ENCODE measurements at places on chromosomes 11 and 22.

GRCh38 chr11:125441648-125442410 lies 54.2 kb downstream of the FEZ1 start:
- no peak for DNase-seq

DNA sequence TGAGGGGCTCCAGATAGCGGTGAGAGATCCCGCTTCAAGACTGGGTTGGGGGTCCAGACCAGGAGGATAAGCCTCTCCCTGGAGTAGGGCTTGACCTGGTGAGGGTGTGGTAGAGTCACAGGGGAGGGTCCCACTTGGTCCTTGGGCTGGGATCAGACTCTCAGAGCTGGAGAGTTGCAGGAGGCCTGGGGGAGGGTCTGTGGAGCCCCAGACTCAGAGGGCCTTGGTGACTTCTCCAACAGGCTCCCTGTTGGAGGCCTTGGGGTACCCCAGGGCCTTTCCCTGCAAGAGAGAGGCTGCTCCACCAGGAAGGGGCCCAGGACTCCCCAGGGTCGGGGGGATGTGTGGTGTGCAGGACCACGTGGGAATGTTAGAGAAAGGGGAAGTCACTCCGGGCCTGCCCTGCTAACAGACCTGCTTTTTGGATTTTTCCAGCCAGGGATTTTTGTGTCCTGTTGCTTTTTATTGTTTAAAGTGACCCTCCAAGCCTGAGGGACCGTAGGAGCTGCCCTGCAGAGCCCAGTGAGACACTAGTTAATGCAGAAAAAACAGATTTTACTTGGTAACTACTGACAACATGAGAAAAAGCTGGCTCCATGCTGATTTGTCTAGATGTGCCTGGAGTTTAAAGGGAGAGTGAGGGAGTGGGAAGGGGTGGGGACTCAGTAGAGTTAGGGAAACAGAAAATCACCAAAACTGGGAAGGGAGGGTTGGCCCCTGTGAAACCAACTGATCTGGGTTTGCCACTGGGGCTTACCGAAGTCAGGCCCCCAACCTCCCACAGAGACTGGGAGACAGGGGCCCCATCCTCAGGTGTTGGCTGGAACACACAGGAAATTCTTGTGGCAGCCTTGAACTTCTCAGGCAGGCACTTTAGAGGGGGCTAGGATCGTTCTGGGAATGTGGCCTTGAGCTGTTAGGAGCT lies 801 bp upstream of the TXNRD2 start:
- DNase-seq = peak; percentile 47

DNA sequence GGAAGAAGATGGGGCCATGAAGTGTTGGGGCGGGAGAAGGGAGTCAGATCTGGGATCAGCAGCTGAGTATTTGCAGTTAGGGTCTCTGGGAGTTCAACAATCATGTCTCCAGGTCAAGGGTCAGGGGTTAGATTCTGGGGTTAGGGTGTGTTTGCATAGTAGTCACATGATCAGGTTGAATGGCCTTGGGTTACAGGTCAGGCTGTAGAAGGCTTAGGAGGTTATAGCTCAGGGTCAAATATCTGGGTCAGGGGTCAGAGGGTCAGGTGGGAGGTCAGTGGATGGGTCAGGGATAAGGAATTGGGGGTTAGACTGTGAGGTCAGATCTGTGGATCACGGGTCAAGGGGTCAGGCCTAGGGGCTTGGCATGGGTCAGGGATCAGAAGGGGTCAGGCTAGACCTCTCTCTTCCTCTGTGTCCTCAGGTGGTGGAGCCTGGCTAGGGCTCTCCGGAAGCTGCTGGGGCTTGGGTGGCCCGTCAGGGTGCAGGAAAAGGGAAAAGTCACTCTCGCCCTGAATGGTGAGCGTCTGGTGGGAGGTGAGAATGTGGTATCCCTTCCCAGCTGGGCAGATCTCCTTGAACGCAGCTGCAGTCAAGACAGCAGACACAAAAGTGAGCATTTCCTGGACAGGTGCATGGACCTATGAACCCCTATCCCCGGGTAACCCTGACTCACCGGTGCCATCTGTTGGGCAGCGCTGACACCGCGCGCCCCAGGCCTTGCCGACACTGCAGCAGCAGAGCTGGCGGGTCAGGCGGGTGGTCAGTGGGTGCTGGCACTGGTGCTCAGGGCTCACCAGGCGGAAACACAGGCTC lies 6.4 kb downstream of the LTBP3 start:
- peak; percentile 63 for DNase-seq

DNA sequence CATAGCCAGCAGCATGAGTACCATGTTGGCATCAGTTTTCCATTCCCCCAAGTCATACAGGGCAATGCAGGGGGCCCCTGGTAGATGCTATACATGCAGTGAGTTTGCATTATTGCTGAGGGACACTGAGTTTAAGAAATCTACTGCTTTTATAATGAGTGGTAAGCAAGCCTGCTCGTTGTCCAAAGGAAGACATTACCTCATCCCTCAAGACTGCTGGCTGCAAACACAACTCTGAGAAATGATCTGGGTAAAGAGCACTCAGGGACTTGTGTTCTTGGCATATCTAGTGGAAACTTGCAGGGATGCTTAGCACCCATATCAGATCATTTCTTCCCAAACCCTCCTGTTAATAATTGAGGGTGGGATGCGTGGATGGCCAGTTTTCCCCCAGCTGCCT lies 77.9 kb downstream of the CWC15 start:
- no peak for DNase-seq

GRCh38 chr11:12930850-12931249 lies 78.3 kb upstream of the RASSF10 start:
- no peak for DNase-seq

GRCh38 chr22:35152316-35152715 lies 86.4 kb downstream of the ISX start:
- no peak for DNase-seq

- DNase-seq = no peak
Measured at GRCh38 chr22:17158176-17158567, 905 bp downstream of the HDHD5 start.

- DNase-seq = peak; percentile 90
Measured at GRCh38 chr22:46563381-46564083, 26.1 kb upstream of the CELSR1 start.

DNA sequence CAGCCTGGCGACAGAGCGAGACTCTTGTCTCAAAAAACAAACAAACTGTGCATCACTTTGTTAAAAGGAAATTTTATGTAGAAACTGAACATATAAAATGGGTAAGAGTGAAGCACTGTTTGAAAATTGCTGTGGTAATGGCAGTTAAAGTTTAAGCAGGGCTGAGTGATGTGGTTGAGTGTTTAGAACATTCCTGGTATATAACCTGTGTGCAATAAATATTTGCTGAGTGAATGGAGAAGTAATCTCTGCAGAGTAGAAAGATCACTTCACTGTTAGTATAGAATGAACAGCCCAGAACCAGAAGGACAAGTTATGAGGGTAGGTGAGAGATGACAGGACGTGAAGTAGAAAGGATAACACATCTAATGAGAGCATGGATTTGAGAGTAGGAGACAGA lies 27.3 kb downstream of the CECR2 start:
- no peak for DNase-seq

GRCh38 chr22:40517631-40518030 lies 118.9 kb downstream of the MRTFA start:
- DNase-seq = no peak

GRCh38 chr11:66543263-66544107 lies 2.4 kb downstream of the ZDHHC24 start:
- DNase-seq = peak; percentile 44

DNA sequence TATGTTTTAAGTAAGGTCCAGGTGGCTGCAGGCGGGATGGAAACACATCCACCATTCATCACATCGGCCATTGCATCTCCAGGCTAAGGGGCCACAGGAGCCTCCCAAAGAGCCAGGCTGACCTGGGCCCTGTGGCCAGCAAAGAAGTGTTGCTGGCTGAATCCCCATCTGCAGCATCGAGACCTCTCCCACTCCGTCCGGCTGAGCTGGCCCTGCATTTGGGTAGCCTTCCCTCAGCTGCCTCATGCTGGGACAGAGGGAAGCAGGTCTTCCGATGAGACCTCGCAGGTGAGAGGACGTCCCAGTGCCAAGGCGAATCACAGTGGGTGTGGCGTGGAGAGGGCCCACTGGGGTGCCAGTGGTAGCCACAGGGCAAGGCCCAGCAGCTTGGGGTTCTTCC lies 24.5 kb downstream of the RSPH14 start:
- no peak for DNase-seq

GRCh38 chr22:45554040-45554406 lies 51.3 kb downstream of the FBLN1 start:
- no peak for DNase-seq

- DNase-seq = peak; percentile 4
Measured at GRCh38 chr11:2518983-2519340, 74.2 kb downstream of the KCNQ1 start.

DNA sequence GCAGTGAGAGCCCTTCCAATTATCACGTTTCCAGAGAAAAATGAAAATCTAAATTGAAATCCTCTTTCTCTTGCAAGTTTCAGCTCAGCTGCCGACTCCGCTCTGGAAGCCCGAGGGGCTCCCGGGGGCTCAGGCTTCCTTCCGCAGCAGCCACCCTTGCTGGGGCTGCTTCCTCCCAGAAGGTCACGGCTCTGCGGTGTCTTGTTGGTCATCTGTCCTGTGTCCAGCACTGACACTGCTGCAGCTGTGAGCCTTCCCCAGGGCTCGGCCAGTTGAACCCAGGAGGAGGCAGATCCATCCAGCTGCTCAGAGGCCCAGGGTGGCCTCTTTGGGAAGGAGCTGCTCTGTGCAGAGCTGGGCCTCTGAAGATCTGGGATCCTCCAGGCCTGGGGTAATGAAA lies 1337.2 kb downstream of the TBC1D22A start:
- no peak for DNase-seq

- no peak for DNase-seq
Measured at GRCh38 chr11:106681435-106681834, 336.8 kb downstream of the GUCY1A2 start.

DNA sequence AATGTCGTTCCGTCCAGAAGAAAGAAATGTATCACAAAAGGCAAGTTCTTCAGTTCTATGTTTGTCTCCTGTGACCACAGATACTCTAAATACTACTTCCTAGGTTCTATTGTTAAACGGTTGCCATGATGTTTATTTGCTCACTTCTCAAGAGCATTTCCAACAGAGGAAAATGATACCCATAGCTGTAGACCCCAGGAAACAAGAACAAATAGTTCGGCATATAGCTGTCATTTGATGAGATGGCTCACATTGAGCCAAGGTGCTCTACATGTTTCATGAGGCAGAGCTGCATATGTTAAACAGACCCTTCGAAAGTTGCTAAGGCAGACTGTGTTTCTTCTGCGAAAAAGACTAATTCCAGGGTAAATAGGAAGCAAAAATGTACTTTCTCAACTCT lies 15.4 kb upstream of the ANGPTL5 start:
- no peak for DNase-seq

- DNase-seq = peak; percentile 95
Measured at GRCh38 chr11:72040491-72041363, 39.6 kb downstream of the NUMA1 start.

DNA sequence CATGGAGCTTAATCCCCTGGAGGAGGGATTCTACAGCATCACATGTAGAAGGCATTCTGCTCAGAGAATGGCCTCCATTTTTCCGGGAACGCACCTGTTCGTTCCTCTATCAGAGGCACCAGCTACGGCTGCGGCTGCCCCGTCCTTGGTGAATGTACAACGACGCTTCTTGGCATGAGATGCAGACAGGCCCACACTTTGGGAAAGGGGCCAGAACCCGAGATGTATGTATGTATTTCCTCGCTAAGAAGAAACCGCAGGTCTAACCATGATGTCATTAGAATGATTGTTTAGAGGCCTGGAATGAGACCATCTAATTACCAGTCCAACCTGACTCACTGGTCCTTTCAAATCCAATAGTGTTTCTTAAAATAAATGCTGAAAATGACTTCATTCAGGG lies 1293.4 kb downstream of the TBC1D22A start:
- DNase-seq = no peak

DNA sequence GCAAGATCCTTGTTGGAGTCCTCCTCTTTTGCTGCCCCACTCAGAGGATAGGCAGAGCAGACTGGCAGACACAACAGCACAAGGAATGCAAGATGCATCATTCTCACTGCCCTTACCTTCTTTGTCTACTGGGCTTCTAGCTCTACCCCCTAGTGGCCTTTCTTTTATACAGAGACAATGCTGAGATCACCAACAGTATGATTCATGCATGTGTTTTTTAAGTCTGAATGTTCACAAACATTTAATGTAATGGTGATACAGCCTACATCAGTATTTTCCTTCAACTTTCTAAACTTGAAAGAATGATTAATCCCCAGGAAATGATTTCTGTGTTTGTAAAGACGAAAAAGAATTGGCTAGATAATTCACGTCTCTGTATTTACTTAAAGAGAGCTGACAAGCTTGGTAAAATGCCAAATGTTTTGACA lies at the start of gene MMP10:
Gene MMP10 (minus strand): TSS at position 138 of the 428 bp plus-strand sequence. CDS start 37 bp downstream, at position 101.
- DNase-seq = no peak

DNA sequence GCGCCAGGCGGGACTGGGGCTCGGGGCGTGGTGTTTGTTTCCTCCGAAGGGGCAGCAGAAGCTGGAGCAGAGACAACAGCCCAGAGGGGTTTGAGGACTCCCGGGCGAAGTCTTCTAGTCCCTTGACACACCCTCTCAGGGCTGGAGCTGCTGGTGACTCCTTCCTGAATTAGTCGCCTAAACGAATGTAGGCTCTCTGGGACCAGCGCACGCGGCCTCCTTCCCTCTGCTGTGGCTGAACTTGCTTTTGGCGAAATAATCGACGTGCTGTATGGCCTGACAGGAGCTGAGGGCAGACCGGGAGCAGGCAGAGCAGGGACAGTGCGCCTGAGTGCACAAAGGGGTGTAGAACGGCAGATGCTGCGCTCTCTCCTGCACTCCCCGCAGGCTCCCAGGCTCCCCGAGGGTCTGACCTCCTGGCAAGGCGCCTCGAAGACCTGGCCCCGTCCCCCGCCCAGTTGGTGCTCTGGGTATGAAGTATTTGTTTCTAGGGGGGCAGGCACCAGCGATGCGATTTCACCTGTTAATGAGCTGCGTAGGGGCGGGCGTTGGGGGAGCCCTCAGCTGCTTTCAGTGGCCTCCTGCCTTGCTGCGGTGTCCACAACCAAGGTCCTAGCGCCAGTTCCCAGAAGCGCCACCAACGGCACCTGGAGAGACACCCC lies 5.3 kb downstream of the SLC17A6 start:
- DNase-seq = no peak

GRCh38 chr22:49850021-49850911 lies 3.4 kb upstream of the ZBED4 start:
- DNase-seq = no peak

All from heart left ventricle (tissue), 16 donors.